ENCODE measurements at places on chromosomes 4 and X.

DNA sequence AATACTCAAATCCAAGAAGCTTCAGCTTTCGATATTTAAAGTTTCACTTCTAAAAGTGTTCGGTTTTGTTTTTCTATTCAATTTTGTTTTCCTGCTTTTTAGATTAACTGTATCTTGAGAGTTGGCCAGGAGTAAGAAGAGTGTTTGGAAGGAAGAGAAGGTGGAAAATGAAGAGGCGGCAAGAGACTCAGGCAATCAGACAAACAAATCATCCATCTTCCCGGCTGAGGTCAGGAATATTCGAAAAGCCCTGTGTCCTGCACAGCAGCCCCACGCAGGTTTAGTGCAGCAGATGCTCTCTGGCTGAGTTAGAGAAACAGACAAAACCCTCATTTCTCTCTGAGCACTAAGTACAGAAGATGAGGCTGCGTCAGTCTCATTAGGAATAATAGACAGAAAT lies 330.3 kb upstream of the NOCT start:
- no peak for DNase-seq

DNA sequence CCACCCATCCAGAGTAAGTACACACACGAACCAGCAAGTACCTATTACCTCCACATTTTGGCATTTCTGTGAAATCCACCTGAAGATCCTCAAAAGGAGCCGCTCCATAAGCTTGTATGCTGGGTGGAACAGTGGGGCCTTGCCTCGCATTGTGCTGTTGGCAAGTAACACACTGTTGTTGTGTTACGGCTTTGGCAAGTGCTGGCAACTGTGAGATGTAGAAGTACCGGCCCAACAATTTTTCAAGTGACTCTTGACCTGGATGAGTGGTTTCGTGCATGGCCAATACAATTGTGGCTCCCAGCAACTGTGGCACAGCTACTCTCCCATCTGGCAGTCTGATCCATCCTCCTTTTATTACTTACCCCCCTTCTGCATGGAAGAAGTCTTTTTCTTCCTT lies 128.7 kb downstream of the CCNB3 start:
- DNase-seq, result no peak

DNA sequence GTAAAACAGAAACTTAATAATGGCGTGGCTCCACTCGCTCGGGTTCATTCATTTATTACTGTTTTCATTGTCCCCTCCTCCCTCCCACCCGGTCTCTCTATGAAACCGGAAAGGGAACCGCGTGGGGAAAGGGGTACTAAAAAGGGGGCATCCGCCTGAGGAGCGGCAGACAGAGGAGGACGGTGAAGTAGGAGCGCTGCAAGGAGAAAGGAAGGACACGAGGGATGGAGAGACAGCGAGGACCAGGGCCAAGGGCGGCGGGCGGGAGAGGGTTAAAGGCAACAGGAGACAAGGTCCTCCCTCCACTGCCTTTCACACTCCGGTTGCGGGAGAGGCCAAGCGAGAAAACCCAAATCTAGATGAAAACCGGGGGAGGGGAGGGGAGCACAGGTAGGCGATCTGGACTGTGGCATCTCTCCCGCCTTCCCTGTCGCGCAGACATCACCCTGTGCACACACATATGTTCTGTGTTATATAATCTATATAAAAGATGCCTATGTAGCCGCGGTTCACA lies 829 bp downstream of the ELOVL6 start:
- peak; percentile 71 for DNase-seq

DNA sequence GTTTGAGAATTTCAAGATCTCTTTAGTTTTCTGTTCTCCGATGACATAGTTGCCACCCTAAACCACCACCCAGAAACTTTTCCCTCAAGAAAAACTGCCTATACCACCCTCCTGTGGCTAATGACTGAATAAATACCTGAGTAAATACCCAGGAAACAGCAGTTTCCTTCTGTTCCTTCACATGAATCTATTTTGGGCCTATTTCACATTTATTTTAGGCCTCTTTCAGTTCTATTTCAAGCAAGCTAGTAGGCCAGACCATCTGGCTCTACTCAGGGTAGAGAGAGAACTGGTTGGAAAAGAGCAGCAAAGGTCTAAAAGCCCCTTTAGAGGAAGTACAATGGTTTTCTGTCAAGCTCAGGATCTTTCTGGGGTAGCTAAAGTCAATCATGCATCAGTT lies 23.4 kb downstream of the ARHGEF9 start:
- DNase-seq, result no peak

DNA sequence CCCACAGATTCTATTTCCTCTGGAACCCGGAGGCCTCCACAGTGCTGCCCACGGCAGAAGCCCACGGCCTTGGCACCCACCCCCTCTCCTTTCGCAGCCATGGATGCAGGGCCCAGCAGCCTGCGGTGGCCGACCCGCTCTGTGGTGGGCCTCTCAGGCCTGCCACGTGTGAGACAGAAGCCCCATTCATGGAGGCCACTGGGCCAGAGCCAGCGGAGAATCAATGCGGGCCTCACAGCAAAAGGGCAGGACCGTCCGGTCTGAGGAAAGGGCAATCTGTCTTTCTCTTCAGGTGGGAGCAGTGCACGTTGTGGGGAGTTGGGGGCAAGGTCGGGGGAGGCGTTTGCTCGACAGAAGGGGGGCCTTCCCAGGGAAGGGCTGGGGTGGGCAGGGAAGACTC lies 8.4 kb upstream of the HAUS7 start:
- DNase-seq, result peak; percentile 20

DNA sequence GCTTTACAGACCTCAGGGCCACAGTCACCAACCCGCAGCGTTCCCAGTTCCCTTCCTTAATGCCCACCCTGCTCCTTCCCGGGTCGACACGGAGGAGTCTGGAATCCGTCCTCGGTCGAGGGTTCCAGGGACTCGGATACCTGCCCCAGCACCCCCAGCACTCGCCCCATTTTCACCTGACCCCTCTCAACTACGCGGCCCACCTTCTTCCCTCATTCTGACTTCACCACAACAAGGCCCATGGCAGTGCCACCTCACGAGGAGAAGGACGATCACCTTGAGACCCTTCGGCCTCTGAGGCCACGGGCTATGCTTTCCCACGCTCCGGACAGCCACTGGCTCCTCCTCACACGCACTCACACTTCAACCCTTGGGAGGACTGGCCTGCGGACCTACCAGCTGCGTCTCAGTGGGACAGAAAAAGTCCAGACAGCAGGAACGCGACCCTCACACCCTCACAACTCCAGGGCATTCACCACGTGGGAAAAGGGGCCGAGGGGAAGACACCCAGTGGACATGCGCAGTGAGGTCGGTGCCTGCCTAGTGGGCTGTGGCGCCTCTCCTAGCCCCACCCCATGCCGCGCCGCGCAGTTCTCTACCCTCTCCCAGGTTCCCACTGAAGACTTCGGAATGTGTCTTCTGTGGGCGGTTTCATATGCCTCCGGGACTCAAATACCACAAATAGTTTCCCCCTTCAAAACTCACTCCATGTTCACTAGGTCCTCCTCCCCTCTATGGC lies at the start of gene XAGE3:
TSS of gene XAGE3 (minus strand) at position 474 of the 739 bp plus-strand sequence. CDS start 950 bp downstream, outside the sequence.
- DNase-seq, result no peak

All from midbrain (tissue), 1 donor.